ENCODE measurements at places on chromosomes 13 and 19. TPM values are rescaled to one million over a fixed set of nuclear protein-coding genes. Genes with fewer than 3 reads are reported as not detected.

DNA sequence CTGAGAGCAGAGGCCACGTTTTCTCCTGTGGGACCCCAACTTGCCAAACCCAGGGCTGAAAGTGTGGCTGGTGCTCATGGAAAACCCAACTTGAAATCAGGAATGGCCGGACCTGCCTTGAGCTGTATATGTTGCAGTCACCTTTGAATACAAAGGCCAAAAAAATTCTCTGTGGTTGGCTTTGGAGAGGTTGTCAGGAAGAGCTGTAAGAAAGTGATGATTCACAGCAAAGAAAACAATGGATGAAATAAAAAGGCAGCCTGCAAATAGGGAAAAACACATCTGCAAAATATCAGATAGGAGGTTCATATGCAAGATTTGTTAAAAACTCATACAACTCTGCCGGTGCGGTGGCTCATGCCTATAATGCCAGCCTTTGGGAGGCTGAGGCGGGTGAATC lies 715.8 kb downstream of the UQCRFS1 start:
- peaks cover 3% of the 10 kb centered on the region for H3K4me1 ChIP-seq
- no peak overlapping the region for H3K4me3 ChIP-seq
- H3K27ac ChIP-seq = no peak overlapping the region
- H3K36me3 ChIP-seq = no peaks in the 10 kb centered on the region
- no peak for DNase-seq

DNA sequence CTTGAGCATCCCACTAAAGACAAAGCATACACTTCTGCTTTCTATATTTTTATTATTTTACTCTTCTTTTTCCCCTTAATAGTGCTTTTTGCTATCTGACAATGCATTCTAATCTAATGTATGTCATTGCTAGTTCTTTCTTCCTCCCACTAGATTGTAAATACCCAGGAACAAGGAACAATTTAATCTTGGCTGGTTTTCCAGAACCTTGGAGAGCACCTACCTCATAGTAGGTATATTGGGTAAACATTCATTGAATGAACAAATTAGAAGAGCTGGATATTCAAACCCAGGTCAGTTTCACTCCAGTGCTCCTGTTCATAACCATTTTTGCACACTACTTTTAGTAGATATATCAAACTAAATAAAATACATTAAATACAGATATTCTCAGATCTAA lies 1617.6 kb upstream of the SLC10A2 start:
- DNase-seq = no peak
- no peak overlapping the region for H3K4me3 ChIP-seq
- H3K27me3 ChIP-seq = no peaks in the 10 kb centered on the region
- no peaks in the 10 kb centered on the region for H3K4me1 ChIP-seq
- no peak overlapping the region for H3K27ac ChIP-seq

DNA sequence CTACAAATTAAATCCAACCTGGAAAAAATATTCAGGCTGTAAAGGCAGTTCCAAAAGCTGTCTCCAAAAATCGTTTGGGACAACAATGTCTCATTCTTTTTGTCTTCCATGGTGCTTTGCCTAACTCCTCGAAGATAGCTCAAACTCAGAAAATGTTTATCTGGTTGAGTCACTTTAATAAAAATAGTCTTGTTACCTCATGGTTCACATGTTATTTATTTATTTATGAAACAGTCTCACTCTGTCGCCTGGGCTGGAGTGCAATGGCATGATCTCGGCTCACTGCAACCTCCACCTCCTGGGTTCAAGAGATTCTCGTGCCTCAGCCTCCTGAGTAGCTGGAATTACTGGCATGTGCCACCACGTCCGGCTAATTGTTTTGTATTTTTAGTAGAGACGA lies 4.9 kb upstream of the BRD4 start:
- peaks cover 7% of the 10 kb centered on the region for H3K36me3 ChIP-seq
- H3K4me3 ChIP-seq = no peak overlapping the region
- no peak overlapping the region for H3K27ac ChIP-seq
- no peak for DNase-seq

- peaks cover 6% of the 10 kb centered on the region for H3K27me3 ChIP-seq
- no peak for DNase-seq
- H3K27ac ChIP-seq = no peak overlapping the region
- no peaks in the 10 kb centered on the region for H3K4me1 ChIP-seq
These were observed 506.3 kb downstream of the UQCRFS1 start for GRCh38 chr19:28706693-28707092.

DNA sequence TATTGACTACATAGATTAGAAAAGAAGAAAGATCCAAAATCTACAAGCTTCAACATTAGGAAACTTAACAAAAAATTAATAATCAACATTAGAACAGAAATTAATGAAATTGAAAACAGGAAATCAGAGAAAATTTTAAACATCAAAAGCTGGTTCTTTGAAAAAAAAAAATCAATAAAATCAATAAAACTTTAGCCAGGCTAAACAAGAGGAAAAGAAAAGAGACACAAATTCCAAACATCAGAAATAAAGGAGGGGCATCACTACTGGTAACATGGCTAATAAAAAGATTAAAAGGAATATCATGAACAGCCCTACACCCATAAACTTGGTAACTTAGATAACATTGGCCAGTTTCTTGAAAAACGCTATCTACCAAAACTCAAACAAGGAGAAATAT lies 110.2 kb downstream of the ATP11A start:
- no peaks in the 10 kb centered on the region for H3K27me3 ChIP-seq
- peaks cover 20% of the 10 kb centered on the region for H3K36me3 ChIP-seq
- DNase-seq = no peak

Gene COX7A1
- not detected for total RNA-seq

Gene KIRREL2
- total RNA-seq = 2.3 TPM

Gene RANBP3
- 94.0 TPM for total RNA-seq

DNA sequence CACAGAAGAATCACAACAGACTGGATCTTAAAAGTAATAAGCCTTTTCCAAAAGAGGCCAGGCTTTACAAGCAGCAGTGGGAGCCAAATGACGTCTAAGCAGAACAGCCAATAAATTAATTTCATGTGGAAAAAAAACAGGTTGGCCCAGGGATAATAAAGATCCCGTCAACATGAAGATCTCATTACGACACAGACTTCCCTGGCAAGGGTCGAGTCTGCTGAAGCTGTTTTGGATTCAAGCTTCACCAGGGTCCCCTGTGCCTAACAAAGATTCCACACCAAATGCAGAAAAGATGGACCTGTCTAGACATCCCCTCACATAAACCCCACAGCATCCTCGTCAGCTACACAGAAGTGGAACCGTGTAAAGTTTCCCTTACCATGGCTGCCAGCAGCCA lies 215.1 kb upstream of the ZNF507 start:
- DNase-seq = no peak
- H3K27ac ChIP-seq = no peak overlapping the region
- H3K4me1 ChIP-seq = no peaks in the 10 kb centered on the region
- no peaks in the 10 kb centered on the region for H3K27me3 ChIP-seq

- H3K4me3 ChIP-seq = no peak overlapping the region
- no peaks in the 10 kb centered on the region for H3K4me1 ChIP-seq
- H3K36me3 ChIP-seq = no peaks in the 10 kb centered on the region
- no peak overlapping the region for H3K27ac ChIP-seq
These were observed 203.5 kb upstream of the HTR2A start for GRCh38 chr13:47100214-47100853.

DNA sequence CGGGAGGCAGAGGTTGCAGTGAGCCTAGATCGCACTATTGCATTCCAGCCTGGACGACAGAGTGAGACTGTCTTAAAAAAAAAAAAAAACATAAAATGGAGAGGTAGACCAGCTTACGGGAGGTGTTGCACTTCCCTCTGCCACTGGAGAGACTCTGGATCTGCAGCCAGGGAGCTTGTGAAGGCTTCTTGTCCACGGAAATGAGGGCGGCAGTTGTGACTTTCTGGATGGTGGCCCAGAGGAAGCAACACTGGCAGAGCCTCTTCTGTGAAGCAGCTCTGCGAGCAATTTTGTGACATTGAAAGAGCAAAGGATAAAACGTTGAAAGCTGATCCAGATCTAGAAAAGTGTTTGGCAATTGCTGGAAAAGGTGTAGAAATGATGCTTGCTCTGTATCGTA lies 10.4 kb downstream of the SPINT2 start:
- H3K27me3 ChIP-seq = no peaks in the 10 kb centered on the region
- no peak for DNase-seq
- H3K4me3 ChIP-seq = no peak overlapping the region
- H3K4me1 ChIP-seq = peaks cover 7% of the 10 kb centered on the region
- H3K36me3 ChIP-seq = no peaks in the 10 kb centered on the region
- no peak overlapping the region for H3K27ac ChIP-seq

DNA sequence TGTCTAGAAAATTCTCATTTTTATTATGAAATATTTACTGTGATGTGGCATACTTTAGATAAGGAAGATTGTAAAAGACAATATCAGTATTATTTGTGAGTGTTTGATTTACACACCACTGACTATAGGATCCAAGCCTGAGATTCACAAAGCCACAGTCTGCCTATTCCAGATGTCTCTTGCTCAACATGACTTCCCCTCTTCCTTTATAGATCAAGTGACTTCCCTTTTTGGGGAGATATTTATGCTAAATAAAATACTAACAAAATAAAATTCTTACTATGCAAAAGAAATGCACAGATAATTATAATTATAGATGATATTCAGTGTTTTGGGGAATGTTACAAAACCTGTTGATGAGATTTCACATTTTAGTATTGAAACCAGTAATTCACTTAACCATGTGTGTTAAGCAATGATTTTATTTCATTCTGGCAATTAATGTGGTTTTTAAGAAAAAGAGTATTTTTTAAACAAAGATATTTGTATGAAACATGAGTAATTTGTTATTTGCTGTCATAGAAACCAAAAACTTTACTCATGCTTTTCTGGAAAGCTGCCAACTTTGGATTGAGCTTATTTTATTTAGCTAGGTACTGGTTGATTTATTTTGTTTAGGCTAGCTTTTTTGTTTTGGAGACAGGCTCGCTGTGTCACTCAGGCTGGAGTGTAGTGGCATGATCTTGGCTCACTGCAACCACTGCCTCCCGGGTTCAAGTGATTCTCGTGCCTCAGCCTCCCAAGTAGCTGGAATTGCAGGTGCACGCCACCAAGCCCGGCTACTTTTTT lies 13.7 kb upstream of the GPR183 start:
- peaks cover 60% of the 10 kb centered on the region for H3K4me1 ChIP-seq
- no peak overlapping the region for H3K4me3 ChIP-seq
- H3K27me3 ChIP-seq = no peaks in the 10 kb centered on the region
- peaks cover 51% of the 10 kb centered on the region for H3K36me3 ChIP-seq

GRCh38 chr19:13652810-13653590 lies 111.3 kb upstream of the MRI1 start:
- H3K4me1 ChIP-seq = peaks cover 2% of the 10 kb centered on the region
- H3K27me3 ChIP-seq = peaks cover 7% of the 10 kb centered on the region
- H3K27ac ChIP-seq = no peak overlapping the region
- no peak for DNase-seq
- no peaks in the 10 kb centered on the region for H3K36me3 ChIP-seq
- H3K4me3 ChIP-seq = no peak overlapping the region

DNA sequence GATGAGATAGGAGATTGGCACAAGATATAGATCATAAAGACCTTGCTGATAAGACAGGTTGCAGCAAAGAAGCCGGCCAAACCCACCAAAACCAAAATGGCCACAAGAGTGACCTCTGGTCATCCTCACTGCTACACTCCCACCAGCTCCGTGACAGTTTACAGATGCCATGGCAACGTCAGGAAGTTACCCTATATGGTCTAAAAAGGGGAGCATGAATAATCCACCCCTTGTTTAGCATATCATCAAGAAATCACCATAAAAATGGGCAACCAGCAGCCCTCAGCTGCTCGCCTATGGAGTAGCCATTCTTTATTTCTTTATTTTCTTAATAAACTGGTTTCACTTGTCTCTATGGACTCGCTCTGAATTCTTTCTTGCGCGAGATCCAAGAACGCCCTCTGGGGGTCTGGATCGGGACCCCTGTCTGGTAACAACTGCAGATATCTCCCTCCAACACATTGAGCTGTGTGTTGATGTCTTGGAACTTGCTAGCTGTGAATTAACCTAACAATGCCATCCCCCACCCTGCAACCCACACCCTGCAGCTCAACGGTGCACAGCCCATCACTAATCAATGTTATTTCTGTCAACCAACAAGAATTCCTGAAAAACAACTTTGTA lies 27.1 kb upstream of the GRTP1 start:
- H3K4me3 ChIP-seq = no peak overlapping the region
- H3K4me1 ChIP-seq = peaks cover 4% of the 10 kb centered on the region
- H3K27me3 ChIP-seq = peaks cover 5% of the 10 kb centered on the region
- H3K36me3 ChIP-seq = peaks cover 4% of the 10 kb centered on the region
- H3K27ac ChIP-seq = no peak overlapping the region
- DNase-seq = no peak

- H3K36me3 ChIP-seq = no peaks in the 10 kb centered on the region
- peak overlapping the region; percentile 70 for H3K4me3 ChIP-seq
- H3K27me3 ChIP-seq = peaks cover 62% of the 10 kb centered on the region
- no peak for DNase-seq
These were observed 1.1 kb downstream of the COX6B2 start for GRCh38 chr19:55353356-55353802.

DNA sequence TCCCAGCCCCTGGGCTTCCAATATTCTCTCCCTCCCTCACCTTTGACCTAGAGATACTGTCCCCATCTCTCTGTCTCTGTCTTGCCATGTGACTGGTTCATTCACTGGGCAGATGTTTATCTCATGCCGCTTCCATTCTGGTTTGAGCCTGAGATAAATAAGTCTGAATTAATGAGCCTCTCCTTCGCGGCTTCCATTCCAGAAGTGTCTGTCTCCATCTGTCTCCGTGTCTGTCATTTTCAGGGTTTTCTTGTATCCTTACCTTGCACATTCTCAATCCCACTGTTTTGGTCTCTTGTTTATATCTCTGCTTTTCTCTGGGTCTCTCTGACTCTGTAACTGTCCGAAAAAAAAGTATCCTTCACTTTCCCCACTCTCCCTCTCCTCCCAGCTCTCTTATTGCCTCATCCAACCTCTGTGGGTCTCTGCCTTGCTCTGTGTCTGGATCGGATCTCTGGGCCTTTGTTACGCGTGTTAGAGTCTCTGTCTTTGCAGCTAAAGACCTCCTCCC lies 4.3 kb downstream of the SPHK2 start:
- peaks cover 42% of the 10 kb centered on the region for H3K4me1 ChIP-seq
- peak overlapping the region; percentile 93 for H3K27ac ChIP-seq
- peaks cover 25% of the 10 kb centered on the region for H3K36me3 ChIP-seq
- no peak for DNase-seq

Gene SLAIN1
- 29.3 TPM for total RNA-seq

DNA sequence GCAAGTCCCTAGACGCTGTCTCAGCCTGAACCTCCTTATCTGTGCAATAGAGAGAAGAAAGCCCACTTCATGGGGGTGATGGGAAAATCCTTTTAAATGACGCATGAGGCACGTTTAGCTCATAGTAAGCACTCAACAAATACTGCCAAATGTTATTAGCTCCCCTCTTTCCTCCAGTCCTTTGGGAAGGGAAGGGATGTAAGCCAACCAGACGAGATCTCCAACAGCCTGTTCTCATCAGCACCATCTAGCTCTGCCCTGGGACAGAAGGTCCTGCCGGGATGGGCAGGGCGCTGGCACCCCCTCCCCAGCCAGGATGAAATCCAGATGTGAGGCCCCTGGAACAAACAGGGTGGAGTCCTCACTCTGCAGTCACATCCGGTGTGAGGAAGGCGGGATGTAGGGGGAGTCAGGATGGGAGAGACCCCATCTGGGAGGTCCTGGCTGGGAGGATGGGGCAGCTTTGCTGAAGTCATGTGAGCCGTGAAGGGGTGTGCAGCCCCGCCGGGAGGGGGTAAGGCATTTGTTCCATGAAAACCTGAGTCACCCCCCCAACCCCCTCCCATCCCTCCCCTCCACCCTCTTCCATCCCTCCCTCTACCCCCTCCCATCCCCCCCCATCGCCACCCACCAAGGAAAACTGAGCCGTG lies 4.6 kb downstream of the S1PR2 start:
- H3K4me3 ChIP-seq = no peak overlapping the region
- no peak for DNase-seq
- H3K4me1 ChIP-seq = peaks cover 7% of the 10 kb centered on the region
- no peaks in the 10 kb centered on the region for H3K27me3 ChIP-seq
- H3K36me3 ChIP-seq = no peaks in the 10 kb centered on the region
- H3K27ac ChIP-seq = no peak overlapping the region

GRCh38 chr13:94776300-94776699 lies 64.0 kb upstream of the SOX21 start:
- DNase-seq = no peak
- H3K27me3 ChIP-seq = peaks cover 15% of the 10 kb centered on the region
- no peak overlapping the region for H3K27ac ChIP-seq
